ENCODE measurements at places on chromosomes 7 and 10.

GRCh38 chr10:24723386-24723787 lies 300 bp downstream of the ARHGAP21 start:
- DNase-seq = no peak

- no peak for DNase-seq
These were observed 52.8 kb upstream of the DNAJB12 start for GRCh38 chr10:72407471-72407870.

DNA sequence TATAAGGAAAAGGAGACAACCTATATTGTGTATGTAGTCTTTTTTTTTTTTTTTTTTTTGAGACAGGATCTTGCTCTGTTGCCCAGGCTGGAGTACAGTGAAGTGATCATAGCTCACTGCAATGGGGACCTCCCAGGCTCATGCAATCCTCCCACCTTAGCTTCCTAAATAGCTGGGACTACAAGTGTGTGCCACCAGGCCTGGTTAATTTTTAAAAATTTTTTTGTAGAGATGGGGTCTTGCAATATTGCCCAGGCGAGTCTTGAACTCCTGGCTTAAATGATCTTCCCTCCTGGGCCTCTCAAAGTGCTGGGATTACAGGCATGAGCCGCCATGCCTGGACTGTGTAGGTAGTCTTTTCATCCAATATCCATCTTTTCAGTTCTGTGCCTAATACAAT lies 78.7 kb upstream of the ARHGAP21 start:
- DNase-seq = no peak

- DNase-seq = no peak
These were observed 19.8 kb upstream of the FAM133B start for GRCh38 chr7:92609921-92610518.

DNA sequence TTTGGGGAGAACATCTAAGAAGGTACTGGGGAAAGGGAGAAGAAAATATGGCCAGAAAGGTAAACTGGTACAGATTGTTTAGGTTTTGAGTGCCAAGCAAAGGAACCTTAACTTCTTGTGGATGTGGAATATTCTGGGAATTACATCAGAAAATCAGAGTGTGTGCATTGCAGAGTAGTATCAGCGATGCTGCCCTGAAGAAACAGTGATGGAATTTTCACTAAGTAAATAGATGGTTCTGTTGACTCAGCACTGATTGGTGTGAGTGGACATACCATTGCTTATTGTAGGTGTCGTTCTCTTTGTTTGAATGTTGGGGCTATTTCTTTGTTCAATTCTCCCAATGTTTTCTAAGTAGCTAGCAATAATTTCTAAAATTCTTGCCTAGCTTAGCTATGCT lies 24.4 kb upstream of the AKR1B1 start:
- no peak for DNase-seq

- DNase-seq = no peak
These were observed 17.2 kb downstream of the AP5Z1 start for GRCh38 chr7:4792537-4793126.

GRCh38 chr7:148726385-148726784 lies 27.7 kb downstream of the CUL1 start:
- no peak for DNase-seq

GRCh38 chr7:116386674-116387073 lies 112.9 kb upstream of the CAV2 start:
- no peak for DNase-seq

- DNase-seq = no peak
These were observed 89.7 kb downstream of the PTPRE start for GRCh38 chr10:127996586-127996985.

DNA sequence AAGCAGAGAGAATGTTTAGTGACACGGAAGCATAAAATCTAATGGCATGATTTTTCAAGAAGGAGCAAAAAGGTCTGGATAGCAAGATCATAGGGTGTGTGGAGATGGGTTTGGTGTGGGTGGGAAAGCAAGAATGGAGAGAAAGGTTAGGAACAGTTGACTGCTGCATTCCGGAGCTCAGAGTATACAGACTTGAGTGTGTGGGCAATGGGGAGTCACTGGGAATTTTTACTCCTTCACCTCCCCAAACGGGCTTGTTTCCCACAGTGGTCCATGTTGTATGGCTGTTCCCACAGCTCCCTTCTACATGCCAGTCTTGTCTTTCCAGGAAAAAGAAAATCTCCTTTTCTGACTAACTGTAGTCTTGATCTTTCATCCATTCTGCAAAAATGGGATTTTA lies 122.1 kb downstream of the CDK6 start:
- DNase-seq = no peak

- DNase-seq = peak; percentile 66
These were observed 3.2 kb downstream of the PARP12 start for GRCh38 chr7:140059273-140060242.

GRCh38 chr7:127858915-127859189 lies 172.4 kb downstream of the LRRC4 start:
- DNase-seq = no peak

DNA sequence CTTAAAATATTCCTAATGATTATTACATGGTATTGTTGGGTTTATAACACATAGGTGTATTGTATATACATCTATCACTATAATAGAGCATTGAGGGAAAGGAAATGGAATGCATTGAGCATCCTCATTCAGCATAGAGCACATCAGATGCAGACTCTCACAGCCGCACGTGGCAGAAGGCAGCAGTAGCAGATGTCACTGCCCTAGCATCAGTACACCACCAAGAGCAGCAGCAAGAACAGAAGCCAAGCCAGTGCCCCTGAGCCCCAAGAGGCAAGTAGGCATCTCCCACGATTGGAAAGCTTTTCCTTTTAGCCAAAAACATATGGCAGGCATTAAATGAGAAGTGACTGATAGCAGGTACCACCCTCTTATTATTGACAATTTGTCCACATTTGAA lies 510.0 kb downstream of the TNS3 start:
- DNase-seq = no peak

GRCh38 chr10:33764694-33765185 lies 430.3 kb upstream of the NRP1 start:
- no peak for DNase-seq

DNA sequence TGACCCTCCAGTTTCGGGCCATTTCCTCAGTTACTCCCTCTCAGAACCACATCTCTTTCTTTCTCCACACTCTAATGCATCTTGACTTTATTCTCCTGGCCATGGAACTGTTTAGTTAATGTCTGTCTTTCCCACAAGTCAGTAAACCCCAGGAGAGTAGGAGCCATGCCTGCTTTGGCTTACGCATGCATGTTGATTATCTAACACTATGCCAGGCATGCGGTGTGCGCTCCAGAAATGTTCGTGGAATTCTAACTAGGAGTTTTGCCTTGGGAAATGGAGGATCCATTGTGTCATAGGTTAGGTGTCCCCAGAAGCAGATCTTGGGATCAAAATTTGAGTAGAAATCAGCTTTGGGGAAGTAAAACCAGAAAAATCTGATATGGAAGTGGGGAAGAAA lies 308.9 kb downstream of the GRID1 start:
- DNase-seq = no peak

DNA sequence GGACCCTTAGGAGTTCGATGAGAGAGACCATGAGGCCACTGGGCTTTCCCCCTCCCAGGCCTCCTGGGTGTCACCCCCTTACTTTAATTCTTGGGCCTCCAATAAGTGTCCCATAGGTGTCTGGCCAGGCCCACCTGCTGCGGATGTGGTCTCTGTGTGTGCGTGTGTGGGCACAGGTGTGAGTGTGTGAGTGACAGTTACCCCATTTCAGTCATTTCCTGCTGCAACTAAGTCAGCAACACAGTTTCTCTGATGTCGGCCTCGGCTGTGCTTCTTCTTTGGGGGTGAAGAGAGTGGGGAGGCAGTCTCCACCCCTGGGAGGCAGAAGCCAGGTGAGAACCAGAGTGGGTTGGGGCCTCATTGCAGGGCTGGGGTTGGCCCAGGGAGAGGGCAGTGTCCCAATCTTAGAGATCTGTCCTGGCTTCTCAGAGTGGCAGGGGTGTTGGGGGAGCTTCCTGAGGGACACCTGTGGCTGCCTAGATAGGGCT lies 1.5 kb downstream of the PVRIG start:
- no peak for DNase-seq

DNA sequence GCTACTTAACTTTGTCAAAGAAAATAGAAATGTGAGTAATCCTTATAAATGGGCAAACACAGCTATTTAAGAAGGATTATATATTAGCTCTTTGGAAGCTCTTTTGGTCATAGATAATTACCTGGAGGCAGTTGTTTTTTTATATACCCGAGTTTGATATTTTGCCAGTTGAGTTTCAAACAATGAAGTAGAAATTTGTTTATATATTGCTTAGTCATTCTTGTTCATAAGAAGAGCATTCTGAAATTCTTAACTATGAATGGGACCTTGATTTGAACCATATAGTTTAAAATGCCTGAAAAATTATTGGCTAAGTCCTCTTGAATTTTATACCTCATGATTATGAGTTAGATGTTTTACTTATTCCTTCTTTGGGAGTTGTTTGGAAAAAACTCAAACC lies 36.4 kb downstream of the MINPP1 start:
- no peak for DNase-seq

DNA sequence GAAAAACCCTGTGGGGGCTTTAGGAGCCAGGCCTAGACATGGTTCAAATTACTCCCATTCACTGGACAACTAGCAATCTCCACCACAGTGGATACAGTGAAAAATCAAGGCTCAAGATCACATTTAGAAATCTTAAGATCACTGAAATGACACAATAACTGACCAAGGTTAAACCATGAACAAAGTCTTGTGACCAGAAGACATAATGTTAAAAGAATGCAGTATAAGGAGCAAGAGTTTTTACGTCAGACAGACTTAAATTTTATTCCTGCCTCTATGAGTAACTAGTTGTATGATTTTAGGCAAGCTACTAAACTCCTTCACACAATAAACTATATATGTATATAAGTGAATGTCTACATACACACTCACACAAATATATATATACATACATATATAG lies 68.5 kb downstream of the MICU1 start:
- no peak for DNase-seq

- no peak for DNase-seq
These were observed 60.6 kb downstream of the PUS7 start for GRCh38 chr7:105461518-105461917.

DNA sequence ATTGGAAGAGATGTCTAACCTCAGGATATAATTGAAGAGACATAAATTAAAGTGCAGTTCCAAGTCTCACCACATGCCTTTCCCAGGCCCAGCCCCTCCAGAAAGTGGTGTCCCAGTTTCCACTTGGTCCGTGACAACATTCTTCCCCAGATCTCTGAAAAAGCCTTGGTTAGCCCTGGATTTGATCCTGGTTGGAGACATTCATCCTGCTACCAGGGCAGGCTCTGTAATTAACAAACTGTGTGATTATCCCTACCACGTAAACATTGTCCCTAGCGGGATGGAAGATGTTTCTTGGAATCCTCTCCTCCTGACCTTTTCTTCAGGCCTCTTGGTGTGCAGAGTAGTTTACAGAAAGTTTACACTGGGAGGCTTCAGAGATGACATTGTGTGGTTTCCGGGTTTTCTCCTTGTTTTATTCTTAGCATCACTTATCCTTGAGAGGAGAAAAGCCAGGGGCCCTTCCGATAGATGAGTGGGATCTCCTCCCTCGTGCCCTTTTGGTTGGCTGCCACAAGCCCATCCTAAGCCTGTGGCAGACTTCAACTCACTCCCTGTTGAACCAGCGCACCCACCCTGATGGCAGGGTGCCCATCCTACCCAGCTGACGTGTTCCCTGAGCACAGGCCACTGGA lies 83.8 kb downstream of the COL13A1 start:
- DNase-seq = no peak

DNA sequence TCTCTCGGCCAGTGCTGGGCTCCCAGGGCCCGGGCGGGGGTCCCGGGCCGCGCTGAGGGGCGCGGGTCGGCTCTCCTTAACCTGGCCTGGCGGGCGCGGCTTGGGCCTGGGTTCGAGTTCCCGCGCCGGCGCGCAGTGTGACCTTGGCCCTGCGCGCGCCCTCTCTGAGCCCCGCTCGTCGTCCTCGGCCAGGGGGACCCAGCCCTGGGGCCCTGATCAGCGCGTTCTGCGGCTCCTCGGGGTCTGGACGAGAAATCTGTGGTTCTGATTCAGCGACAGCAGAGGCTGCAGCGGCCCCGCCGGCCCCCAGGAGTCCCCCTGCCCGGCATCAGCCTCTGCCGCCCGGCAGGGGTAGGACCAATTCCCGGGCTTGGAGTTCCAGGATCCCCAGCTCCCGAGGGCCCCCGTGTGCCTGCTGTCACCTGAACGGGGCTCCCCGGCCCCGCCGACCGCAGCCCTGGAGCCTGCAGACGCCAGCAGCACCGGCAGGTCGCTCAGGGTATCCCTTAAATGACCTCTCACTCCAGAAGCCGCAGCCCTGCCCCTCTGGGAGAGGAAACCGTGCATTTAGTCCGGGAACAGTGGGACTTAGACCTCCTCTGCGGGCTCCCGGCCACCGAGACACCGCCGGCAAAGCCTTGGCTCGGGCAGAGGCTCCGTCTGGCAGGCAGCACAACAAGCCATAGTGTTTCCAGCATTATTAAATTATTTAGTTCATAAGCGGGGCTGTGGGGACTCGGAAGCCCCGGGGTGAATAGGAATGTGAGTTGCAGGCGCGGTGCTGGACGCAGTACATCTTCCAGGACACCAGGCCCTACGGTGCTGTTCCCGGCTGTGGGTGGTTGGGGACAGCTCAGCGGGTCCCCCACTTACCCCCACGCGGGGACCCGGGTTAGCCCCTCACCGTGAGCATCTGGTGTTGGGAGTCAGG lies 572 bp downstream of the CHST12 start:
- no peak for DNase-seq

DNA sequence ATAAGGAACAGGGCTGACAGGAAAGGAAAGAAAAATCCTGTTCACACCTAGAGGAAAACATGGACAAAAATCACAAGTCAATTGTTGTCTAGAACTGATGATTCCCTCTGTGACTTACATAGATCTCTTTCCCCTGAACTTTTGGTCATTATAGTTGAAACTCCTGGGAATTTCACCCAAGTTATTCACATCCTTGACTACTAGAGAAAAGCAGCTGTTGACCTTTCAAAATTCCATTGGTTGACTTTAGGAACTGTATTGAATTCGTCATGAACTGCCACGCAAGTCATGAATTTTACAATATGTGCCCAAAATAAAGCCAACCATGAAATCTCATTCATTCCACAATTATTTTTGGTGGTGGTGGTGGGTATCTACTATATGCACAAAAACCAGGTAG lies 104.3 kb downstream of the UBE2H start:
- no peak for DNase-seq

DNA sequence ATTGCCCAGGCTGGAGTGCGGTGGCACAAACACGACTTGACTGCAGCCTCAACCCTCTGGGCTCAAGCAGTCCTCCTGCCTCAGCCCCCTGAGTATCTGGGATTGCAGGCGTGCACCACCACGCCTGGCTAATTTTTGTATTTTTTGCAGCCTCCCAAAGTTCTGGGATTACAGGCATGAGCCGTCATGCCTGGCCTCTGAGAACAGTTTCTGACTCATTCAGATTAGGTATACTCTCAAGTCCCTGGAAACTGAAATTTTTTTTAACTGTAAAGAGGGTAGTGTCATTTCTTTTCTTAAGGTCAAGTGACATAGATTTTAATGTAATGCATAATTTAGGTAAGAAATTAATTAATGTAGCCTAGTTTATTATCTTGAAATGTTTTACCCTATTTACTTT lies 104.7 kb downstream of the SEPTIN7 start:
- DNase-seq = no peak
